Activated effector memory CD4-positive, alpha-beta T cell treated with Interleukin-2 at 50 U/mL for 16 hours (primary cell): ENCODE measurements at places on chromosomes 1 and 21.
A peak's percentile ranks its signal among the peaks of the same experiment; 100 is the strongest.

- no peak for DNase-seq
Measured at GRCh38 chr1:6185151-6185550, 5.0 kb upstream of the CHD5 start.

GRCh38 chr1:29793101-29793546 lies 556.8 kb downstream of the PTPRU start:
- DNase-seq = peak; percentile 15

- DNase-seq = no peak
Measured at GRCh38 chr1:219757890-219758289, 145.0 kb upstream of the ZC3H11B start.

DNA sequence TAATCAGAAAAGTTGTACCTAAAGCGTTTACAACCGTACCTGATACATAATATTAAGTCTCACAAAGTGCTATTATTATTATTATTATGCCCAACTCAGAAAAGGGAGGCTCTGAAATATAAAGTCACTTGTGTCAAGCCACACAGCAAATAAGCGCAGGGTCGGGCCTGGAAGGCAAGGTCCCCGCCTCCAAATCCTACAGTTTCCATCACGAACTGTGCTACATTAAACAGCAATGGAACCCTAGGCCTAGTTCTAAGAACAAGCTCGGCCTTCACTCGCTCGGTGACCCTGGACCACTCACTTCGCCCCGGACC lies 549 bp downstream of the PARS2 start:
- DNase-seq = no peak

DNA sequence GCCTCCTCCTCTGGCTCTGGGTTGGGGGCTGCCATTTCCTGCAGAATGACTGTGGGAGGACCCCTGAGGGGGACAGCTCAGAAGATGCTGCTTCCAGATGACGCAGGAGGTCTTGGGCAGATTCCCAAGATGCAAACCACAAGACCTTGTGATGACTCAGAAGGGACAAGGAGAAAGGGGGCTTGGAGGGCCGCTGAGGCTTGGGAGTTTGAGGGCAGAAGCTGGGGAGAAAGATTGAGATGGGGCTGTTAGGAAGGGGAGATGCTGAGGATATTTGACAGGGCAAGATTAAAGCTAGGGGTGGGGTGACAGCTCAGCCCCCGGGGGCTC lies 7.5 kb downstream of the PTPRU start:
- DNase-seq = no peak

DNA sequence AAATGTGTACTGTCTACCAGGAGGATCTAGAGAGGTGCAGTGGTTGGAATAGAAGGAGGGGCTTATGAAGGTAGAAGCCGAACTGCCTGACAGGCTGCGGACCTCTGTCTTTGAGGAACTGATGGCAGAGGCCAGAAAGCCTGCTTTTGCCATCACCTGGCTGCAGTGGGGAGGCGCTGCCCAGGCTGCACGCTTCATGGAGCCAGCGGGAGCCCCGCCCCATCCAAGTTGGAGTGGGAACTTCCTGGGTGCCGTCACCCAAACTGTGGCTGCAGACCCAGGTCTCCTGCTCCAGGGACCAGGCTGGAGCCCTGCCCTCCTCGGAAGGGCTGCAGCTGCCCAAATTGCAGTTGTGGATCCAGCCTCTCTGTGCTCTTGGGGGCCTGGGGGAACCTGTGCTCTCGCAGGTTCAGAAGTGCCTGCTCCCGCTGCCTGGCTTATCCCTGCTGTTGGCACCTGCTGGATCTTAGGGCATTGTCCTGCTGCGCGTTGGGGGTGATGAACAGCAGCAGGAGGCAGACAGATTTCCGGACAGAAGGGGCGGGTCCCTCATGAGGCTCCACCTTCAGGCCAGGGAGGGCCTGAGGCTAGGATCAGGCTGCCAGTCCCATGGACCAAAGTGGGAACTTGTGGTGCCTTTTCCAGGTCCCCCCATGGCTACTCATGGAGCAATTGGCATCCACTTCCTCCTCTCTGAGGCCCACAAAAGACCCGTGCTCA lies 118.0 kb upstream of the PLPPR4 start:
- no peak for DNase-seq

GRCh38 chr1:91604632-91605031 lies 104.0 kb downstream of the CDC7 start:
- DNase-seq = no peak

DNA sequence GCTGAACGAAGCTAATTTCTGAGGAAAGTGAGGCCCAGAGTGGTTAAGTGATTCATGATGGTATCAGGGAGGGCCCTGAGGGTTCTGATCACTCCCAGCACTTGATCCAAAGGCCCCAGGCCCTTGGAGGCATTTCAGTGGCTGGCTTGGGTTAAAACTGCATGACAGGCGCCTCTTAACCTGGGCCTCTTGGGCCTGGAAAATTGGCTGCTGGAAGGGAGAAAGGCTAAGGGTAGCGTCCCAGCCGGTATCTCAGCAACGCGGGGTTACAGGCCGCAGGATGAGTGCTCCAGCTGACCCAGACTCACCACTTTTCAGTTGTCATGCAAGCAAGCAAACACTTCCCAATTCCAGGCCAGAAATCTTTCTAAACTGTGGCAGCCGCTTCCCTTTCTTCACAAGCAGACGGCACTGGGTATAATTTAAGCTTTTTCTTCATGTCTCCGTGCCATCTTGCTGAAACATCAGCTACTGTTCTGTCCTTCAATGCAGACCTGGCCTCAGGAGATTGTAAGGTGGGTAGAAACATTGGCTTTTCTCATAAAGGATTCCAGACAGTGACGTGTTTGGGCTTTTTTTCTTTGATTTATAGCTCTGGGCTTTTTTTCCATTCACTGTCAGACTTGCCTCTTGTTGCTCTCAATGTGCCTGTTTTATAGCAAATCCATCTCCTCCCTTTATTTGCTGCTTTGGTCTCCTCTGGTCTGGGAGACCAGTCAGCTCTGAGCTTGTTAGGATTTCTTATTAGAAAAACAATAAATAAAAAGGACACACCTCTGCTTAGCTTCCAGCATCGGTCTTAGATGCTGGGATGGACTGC lies 229.1 kb downstream of the KCNJ6 start:
- DNase-seq = no peak

DNA sequence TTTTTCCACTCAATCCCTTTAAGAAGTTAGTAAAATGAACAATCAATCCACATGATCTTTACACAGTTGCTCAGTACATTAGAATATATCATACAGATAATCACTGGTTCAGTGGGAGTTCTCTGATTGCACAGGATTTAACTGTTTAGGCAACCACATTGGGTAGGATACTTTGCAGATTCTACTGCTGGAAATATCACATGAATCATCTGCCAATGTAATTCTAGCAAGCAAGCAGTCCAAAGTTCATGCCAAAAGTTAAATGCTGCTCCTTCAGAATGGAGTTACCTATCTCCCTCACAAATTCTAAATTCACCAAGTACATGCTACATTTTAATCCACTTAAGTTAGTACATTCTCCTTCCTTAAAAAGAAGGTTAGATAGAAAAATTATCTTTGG lies 52.4 kb downstream of the NEGR1 start:
- DNase-seq = no peak

GRCh38 chr1:54987919-54988705 lies 7.7 kb downstream of the TMEM61 start:
- DNase-seq = no peak

- DNase-seq = no peak
Measured at GRCh38 chr21:27572696-27573095, 605.8 kb upstream of the ADAMTS5 start.

- DNase-seq = no peak
Measured at GRCh38 chr1:204072931-204073836, at the start of gene SOX13. SOX13 (plus strand) TSS chr1:204073115; CDS start chr1:204112916, 39,801 bp downstream.
